ENCODE measurements at places on chromosomes 11 and 22. TPM values are rescaled to one million over a fixed set of nuclear protein-coding genes. Genes with fewer than 3 reads are reported as not detected.

Gene PGM2L1
- polyA plus RNA-seq: 1.3 TPM

Gene TRIM49
- not detected for polyA plus RNA-seq

Gene OMP
- polyA plus RNA-seq: not detected

Gene TMEM151A
- not detected for polyA plus RNA-seq

Gene IGF2
- 0.08 TPM for polyA plus RNA-seq

Gene TMEM45B
- not detected for polyA plus RNA-seq

Gene KBTBD4
- polyA plus RNA-seq: 21.7 TPM

Gene SCGB1C1
- not detected for polyA plus RNA-seq

Gene ADAMTS15
- 18.2 TPM for polyA plus RNA-seq

Gene MS4A6A
- polyA plus RNA-seq: not detected

Gene GRIA4
- 0.15 TPM for polyA plus RNA-seq

Gene CD3D
- not detected for polyA plus RNA-seq

DNA sequence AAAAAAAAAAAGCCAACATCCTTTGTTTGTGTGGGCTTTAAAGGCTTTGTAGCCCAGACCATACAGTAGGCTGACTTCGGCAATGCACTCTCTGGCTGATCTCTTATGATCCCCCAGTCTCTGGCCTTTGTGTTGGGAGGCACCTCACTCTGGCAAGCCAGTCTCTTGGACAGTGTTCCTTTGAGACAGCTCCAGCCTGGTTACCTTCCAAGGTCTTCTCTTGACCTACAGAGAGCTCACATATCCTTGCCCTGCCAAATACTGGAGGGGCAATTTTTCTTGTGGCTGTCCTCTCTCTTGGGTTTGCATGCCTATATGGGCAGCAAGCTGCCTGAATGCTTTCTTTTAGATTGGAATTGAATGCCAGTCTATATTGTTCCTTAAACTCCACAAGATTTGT, 69.8 kb downstream of the SESN3 start:
- no peak for DNase-seq

DNA sequence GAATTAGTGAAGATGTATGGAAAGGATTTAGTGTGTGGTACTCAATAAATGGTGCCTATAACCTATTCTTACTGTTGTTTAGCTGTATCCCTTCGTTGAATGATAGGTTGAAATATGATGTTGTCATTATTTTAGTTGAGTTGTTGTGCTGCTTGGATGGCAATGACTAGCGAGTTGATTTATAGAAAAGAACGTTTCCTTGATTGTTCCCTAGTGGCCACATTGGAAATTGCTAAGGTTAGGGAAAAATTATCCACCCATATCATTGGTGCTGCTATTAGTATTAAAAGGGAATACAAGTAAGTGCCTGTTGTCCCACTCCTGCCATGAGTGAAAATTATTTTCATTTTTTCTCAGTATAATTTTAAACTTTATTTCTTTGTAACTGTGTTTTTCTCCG, 14.5 kb downstream of the EMSY start:
- DNase-seq: no peak

DNA sequence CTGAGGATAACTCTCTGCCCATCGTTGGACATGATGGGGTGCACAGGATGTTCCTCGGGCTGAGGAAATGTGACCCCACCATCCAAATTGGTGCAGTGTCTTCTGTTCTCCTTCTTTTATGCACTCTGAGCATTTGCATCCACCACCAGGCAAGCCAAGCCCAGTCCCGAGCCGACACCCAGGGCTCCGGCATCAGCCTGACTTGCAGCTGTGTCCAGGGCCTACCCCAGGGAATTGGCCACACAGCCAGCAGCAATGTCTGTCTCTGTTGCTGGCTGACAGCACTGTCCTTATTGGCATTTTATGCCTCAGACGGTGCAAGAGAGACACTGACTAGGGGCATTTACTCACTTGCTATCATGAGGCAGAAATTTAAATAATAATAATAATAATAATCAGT, 25.4 kb upstream of the CPT1A start:
- DNase-seq: no peak

DNA sequence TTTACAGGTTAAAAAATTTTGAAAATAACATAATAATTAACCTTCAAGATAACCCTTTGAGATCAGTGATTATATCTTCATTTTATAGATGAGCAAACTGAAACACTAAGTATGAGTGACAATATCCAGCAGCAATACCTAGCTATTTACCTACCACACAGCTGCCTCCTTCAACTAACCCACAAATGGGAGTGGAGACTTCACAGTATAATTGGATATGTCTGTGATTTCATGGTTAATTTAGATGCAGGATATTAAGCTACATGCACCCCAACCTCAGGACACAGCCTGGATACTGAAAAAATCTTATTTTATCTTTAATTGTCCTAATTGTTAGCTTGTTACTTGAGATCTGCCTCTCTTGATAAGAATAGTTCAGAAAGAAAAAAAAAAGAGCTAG, 297.2 kb upstream of the ANO5 start:
- DNase-seq: no peak

GRCh38 chr11:130102301-130103249, 32.9 kb downstream of the APLP2 start:
- DNase-seq: no peak

- DNase-seq: peak; percentile 88
Observed at GRCh38 chr22:28547132-28547842, 132.4 kb downstream of the TTC28 start.

DNA sequence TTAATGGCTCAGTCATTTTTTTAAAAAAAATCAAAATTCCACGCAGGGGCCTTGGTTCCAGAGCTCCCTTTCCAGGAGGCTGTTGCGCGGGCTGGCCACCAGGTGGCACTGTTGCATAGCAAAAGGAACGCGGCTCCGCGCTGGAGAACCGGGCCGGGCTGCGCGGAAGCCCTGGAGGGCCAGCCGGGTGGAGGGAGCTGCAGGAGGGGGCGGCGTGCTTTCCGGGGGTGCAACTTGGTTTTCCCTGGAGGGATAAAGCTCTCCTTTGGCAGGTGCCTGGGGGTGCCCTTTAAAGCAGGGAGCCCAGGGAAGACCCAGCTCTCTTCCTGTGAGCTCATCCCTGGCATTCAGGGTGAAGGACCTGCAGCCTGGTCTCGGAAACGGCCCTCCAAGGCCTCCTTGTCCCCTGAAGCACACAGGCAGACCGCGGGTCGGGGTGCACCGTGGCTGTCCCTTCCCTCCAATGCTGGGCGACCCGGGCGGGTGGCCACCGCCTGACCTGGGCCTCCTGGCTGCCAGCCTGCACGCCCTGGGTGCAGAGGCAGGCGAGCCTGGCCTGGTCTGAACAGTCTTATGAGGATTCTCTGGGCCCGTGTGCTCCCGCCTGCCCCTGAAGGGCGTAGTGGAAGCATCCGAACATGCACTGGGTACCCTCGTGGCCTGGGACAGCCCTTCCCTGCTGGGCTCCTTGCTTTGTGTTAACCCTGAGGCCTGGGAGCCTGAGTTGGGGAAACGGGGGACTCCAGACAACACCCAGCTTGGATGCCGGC, 23.4 kb downstream of the KRTAP5-5 start:
- peak; percentile 22 for DNase-seq

DNA sequence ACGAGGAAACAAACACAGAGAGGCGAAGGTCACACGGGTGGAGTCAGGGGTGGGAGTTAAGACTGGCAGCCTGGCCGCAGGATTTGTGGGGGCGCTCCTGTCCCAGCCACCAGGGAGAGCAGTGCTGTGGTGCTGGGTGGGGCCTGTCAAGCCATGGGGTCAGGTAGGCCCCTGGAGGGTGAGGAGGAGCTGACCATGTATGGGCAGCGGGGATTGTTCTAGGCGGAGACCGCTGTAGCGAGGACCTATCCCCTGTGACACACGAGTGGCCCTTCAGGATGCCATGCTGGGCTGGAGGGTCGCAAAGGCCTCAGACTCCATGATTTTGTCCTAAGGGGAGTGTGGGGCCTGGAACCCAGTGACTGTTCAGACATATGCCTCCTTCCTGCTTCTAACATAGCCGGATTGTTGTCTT, 1.6 kb upstream of the RPS19BP1 start:
- DNase-seq: no peak

DNA sequence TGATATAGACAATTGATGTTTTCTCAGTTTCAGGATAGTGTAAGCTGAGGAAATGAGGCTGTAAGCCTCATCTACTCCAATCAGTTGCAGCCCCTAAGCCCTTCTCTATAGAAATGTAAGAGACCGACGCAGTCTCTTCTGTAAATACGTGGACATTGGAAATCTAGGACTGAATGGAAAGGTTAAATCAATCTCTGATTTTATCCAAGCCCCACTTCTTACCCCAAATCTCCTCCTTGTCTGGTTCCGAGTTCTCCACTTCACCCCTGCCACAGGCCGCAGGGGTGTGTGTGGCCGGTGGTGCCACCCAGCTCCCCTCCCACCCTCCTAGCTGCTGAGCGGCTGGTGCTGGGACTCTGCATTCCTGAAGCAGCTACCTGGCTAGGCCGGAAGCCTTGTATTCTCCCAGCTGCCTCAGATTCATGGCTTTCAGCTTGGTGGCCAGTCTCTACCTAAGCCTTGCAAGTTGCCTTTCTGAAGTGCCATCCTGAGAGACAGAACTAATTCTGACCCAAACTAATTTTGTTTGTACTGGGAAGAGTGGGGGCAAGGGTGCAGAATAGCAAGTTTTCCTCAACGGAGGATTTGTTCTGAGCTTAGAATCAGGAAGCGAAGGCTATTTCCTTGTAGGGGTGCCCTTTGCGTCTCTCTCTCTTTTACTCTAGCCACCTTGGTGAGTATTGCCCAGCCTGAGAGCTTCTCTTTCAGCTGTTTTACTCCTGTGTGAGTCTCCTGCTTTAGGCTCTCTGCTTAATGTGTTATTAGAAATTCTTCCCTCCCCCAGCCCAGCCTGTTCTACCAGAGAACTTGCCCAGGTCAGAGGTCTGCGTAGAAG, 749 bp downstream of the VWA5A start:
- DNase-seq: no peak

- DNase-seq: no peak
Observed at GRCh38 chr11:112526699-112527416, 266.2 kb upstream of the PLET1 start.

DNA sequence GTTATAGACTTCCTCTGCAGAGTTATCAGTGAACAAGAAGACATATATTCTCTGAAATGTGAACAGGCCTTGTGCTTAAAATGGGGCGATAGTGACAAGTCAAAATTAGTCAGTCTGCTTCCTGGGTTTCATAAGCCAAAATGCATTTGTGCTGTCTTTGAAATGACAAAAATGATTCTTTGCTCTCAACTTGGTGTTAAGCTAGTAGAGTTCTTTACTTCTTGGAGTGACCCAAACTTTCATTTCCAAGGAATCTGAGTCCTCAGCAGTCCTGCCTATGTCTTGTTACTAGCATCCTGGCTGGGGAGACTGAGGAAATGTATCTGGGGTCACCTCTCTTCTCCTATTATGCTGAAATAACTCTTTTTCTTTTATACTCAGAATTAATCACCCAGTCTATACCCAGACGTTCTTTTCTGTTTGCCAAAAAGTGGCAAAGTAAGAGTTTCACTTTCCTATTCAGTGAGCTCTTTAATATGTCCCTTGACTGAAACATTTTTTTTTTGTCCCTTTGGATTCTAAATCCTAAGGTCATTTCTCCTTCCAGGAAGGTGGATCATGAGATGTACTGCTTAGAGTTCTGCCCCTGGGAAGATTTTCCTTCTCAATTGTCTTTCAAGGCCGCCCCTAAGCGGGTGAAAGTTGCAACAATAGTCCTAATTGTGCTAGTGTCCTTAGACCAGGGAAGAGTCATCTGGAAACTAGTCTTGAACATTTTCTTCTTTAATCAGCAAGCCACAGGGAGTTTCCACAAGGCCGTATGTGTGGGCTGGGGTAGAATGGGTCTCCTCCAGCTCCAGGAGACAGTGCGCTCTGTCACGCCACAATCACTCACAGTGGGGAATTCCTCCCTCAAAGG, 53.0 kb upstream of the RDX start:
- peak; percentile 61 for DNase-seq

DNA sequence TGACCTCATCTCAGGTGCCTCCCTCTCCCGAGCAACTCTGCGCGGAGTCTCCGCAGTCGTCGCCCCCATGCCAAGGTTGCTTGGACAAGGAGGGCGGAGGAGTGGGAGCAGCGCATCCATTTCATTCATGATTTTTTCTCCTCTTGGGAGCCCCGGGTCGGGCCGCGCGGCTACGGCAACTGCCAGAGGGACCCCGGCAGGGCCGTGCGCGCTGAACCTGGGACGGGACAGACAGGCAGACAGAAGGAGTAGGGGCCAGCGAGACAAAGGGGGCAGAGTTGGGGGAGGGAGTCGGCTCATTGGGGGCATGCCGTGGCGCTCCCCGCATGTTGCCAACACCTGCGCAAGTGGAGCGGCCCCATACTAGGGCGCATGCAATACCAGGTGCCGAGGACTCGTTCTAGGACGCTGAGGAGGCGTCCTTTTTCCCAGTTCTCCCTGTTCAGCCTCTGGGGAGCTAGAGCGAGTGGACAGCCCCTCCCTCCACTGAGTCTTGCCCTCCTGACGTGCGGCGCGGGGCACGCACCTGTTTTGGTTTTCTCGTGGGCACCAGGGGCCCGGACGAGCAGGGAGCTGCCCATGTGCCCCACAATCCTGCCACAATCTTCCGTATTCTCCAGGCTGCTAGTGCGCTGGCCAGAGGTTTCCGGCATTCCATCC, 501 bp upstream of the PTPN5 start:
- peak; percentile 4 for DNase-seq

GRCh38 chr11:88819616-88820015, 246.2 kb downstream of the GRM5 start:
- no peak for DNase-seq

GRCh38 chr22:43173976-43174720, 12.8 kb downstream of the TTLL12 start:
- DNase-seq: no peak

DNA sequence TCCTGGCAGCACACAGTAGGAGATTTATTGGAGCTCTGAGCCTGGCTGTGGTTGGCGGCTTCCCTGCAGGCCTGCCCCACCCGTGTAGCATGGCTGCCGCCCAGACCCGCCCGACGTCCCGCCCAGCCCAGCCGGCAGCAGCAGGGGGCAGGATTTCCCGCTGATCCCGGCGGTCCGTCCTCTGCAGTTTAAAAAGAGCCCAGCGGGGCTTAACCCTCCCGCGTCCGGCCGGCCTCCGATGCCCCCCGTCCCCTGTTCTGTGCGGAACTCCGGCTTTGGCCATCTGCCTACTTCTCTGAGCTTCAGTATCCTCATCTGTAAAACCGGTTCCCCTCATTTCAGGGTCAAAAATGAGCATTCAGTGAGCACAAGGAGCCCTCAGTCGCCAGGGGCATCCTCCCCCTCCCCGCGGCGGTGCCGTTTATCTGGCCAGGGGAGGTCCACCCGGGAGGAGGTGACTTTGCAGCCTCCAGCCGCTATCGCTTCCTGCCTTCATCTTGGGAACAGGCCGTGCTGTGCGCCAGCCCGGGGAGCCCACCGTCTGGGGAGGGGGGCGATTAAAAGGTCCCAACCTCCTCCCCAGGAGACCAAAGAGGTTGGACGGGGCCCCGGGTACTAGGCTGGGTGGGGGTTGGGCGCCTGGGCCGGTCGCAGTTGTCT, at the start of gene GAS2L1:
GAS2L1 (plus strand) TSS at position 476 of the 660 bp plus-strand sequence. CDS start 1,456 bp downstream, outside the sequence.
- DNase-seq: peak; percentile 80

DNA sequence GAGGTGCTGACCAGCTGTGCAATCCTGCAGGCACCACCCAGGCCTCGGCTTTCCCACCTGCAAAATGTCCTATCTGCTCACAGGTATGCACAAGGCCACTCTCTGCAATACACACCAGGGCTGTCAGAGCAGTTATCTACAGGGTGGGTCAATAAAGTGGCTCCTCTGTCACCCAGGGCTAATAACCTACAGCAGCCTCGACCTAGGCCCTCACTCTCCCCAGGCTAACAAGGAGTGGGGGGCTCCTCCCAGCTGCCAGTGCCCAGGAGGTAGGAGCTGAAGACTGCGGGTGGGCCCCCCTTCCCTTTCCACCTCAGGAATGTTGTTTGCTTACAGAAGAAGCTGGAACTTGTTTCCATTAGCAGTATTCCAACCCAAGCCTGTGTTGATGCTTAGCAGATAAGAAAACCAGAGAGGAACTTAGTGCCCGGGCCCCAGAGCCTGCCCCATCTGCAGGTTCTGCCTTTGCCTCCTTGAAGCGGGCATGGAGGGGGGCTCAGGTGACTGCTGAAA, 26.8 kb downstream of the MYH9 start:
- DNase-seq: peak; percentile 69
